Activated T-helper 1 cell treated with anti-CD3 and anti-CD28 coated beads, Interleukin-12 subunit alpha, Interleukin-12 subunit beta, Interleukin-2, Interleukin-4 antibody, amounts not matched to agents 30 ng/mL and 10 ng/mL and 1 ng/mL, durations not matched to agents 14 hours and 24 hours and 36 hours (primary cell): ENCODE measurements at places on chromosomes 11 and 22.

- peaks cover 39% of the 10 kb centered on the region for H3K4me1 ChIP-seq
- no peaks in the 10 kb centered on the region for H3K27me3 ChIP-seq
- no peak for DNase-seq
- no peak overlapping the region for H3K4me3 ChIP-seq
Measured at GRCh38 chr22:30947816-30948454, 20.6 kb downstream of the MORC2 start.

- H3K27ac ChIP-seq: no peak overlapping the region
- DNase-seq: no peak
- no peak overlapping the region for H3K4me3 ChIP-seq
- H3K27me3 ChIP-seq: peaks cover 3% of the 10 kb centered on the region
Measured at GRCh38 chr11:69435161-69435986, 46.1 kb upstream of the LINC01488 start.

GRCh38 chr22:37525073-37525745 is 6.0 kb upstream of the CARD10 start:
- H3K36me3 ChIP-seq: no peaks in the 10 kb centered on the region
- peaks cover 8% of the 10 kb centered on the region for H3K4me1 ChIP-seq
- peaks cover 32% of the 10 kb centered on the region for H3K27me3 ChIP-seq
- H3K27ac ChIP-seq: no peak overlapping the region
- no peak overlapping the region for H3K4me3 ChIP-seq

DNA sequence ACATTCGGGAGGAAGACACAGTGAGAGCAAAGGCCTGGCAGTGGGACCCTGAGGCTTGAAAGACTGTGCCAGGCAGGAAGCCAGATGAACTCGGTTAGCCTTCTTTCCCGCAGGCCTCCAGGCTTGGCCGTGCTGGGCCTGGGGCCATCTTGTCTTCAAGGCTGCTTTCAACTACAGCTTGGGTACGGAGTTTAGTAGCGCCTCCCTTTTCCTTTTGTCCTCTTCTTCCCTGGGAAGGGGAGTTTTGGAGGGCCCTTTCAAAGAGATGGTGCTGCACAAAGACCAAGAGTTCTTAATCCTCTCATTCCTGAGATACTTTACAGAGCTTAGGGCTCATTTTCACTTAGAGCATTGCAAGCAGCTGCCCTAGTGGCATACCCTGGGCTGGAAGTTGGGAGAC is 87.5 kb downstream of the TP53I11 start:
- H3K27ac ChIP-seq: no peak overlapping the region
- H3K36me3 ChIP-seq: no peaks in the 10 kb centered on the region
- H3K4me3 ChIP-seq: no peak overlapping the region
- DNase-seq: no peak

DNA sequence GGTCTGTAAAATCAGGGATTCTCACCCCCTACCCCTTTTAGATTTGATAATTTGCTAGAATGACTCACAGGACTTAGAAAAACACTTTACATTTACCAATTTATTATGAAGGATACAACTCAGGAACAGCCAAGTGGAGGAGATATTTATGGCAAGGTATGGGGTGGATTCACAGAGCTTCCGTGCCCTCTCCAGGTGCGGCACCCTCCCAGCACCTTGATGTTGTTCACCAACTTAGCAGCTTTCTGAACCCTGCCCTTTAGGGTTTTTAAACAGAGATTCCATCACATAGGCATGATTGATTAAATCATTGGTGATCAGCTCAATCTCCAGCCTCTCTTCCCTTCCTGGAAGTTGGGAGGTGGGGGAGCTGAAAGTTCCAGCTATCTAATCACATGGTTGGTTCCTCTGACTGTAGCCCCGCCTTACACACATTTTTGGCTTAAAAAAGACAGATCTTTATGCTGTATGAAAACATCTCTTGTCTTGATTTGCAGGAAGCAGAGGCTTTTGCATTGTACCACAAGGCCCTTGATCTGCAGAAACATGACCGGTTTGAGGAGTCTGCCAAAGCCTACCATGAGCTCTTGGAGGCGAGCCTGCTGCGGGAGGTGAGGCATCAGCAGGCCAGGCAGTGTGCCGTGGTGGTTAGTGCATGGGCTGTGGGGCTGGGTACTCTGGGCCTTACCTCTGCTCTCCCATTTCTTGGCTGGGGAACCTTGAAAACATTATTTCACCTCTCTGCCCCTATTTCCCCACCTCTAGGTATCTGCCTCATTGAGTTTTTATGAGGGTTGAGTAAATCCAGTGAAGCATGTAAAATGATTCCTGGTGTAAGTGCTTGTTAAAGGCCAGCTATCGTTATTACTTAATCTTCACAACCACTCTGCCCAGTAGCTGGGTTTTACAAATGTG is 27.0 kb downstream of the CABIN1 start:
- H3K4me3 ChIP-seq: no peak overlapping the region
- H3K27me3 ChIP-seq: no peaks in the 10 kb centered on the region
- DNase-seq: no peak
- H3K4me1 ChIP-seq: peaks cover 5% of the 10 kb centered on the region
- H3K36me3 ChIP-seq: peaks cover 39% of the 10 kb centered on the region

DNA sequence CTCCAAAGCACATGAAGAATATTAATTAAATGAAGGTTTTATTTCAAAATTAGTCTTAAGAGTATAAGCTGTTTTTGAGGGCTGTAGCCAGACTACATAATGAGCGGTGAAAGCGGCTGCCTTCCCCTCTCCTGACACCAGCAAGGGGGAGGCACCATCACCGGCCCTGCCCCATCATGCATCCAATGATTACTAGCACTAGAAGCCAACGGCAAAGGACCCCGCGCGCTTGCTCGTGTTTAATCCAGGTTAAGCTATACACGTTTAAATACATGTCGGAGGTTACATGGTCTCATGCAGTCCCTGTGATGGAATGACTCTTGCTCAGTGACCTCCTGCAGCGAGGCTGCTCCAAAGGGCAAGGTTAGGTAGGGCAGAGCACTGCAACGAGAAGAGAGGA is 50.3 kb downstream of the FEZ1 start:
- no peak overlapping the region for H3K4me3 ChIP-seq
- H3K36me3 ChIP-seq: no peaks in the 10 kb centered on the region
- H3K27me3 ChIP-seq: peaks cover 19% of the 10 kb centered on the region
- no peaks in the 10 kb centered on the region for H3K4me1 ChIP-seq
- H3K27ac ChIP-seq: no peak overlapping the region
- DNase-seq: no peak

GRCh38 chr11:117194267-117194666 is 4.9 kb upstream of the TAGLN start:
- no peak for DNase-seq
- H3K4me3 ChIP-seq: no peak overlapping the region
- peaks cover 10% of the 10 kb centered on the region for H3K36me3 ChIP-seq

GRCh38 chr11:66462010-66462409 is 4.7 kb upstream of the PELI3 start:
- H3K27ac ChIP-seq: no peak overlapping the region
- no peak for DNase-seq
- no peaks in the 10 kb centered on the region for H3K27me3 ChIP-seq
- H3K4me1 ChIP-seq: peaks cover 35% of the 10 kb centered on the region

- DNase-seq: no peak
- peak overlapping the region; percentile 19 for H3K27ac ChIP-seq
Measured at GRCh38 chr11:11952036-11952435, 56.4 kb downstream of the DKK3 start.

DNA sequence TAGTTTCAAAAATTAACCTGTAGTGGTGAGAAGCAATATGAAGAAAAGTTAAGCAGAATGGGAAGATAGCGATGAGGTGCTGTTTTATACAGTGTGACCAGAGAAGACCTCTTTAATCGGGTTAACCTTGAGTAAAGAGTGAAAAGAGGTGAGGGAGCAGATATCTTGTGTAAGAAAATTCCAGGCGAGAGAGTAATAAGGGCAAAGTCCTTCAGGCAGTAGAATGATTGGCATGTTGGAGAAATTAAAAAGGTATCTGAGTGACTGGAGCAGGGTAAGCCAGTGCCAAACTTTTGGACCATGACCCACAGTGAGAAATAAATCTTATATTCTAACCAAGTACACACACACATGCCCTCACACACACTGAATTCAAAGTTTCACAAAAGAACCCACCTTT is 374.7 kb upstream of the LARGE1 start:
- no peak overlapping the region for H3K27ac ChIP-seq
- H3K4me3 ChIP-seq: no peak overlapping the region
- H3K36me3 ChIP-seq: no peaks in the 10 kb centered on the region

DNA sequence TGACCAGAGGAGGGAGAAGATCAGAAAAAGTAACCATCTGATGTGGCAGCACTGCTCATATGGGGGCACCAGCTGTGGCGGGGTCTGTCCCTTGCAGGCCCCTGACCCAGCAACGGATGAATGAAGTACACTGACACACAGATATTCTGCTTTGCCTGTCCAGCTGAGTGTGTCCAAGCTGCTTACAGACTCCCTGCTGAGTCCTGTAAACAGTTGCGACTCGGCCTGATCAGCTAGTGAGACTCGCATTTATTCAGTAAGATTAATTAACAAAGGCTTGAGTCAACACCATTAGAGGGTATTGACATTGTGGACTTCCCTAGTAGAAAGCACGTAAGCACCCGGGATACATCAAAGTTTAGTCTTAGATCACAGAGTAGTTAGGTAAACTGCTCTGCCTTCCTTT is 15.3 kb upstream of the OR10D3 start:
- no peaks in the 10 kb centered on the region for H3K4me1 ChIP-seq
- no peak for DNase-seq
- H3K27ac ChIP-seq: no peak overlapping the region
- H3K27me3 ChIP-seq: peaks cover 8% of the 10 kb centered on the region
- H3K4me3 ChIP-seq: no peak overlapping the region

DNA sequence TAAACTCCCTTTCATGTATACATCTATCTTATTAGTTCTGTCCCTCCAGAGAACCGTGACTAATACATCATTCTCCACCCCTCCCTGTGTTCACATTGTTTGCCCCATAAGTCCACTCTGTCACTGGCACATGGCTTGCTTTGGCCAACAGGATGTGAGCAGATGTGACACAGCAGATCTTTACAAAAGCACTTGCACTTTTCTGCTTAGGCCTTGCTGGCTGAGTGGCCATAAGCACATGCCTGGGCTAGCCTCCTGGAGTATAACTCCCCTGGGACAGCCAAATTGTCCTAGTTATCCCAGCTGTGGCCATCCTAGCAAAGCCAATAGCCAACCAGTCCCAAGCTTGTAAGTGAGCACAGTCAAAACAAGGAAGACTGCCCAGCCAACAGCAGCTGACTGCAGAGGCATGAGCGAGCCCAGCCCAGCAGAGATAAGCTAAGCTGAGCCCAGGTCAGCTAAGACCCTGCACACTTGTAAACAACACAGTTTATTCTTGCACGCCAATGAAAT is 9.7 kb upstream of the RCN1 start:
- no peaks in the 10 kb centered on the region for H3K36me3 ChIP-seq
- peaks cover 11% of the 10 kb centered on the region for H3K27me3 ChIP-seq
- H3K4me3 ChIP-seq: no peak overlapping the region
- H3K27ac ChIP-seq: no peak overlapping the region

- H3K27ac ChIP-seq: no peak overlapping the region
- no peak for DNase-seq
- no peaks in the 10 kb centered on the region for H3K36me3 ChIP-seq
- peaks cover 5% of the 10 kb centered on the region for H3K4me1 ChIP-seq
- no peaks in the 10 kb centered on the region for H3K27me3 ChIP-seq
- H3K4me3 ChIP-seq: no peak overlapping the region
Measured at GRCh38 chr11:75308116-75308515, 43.3 kb downstream of the ARRB1 start.

DNA sequence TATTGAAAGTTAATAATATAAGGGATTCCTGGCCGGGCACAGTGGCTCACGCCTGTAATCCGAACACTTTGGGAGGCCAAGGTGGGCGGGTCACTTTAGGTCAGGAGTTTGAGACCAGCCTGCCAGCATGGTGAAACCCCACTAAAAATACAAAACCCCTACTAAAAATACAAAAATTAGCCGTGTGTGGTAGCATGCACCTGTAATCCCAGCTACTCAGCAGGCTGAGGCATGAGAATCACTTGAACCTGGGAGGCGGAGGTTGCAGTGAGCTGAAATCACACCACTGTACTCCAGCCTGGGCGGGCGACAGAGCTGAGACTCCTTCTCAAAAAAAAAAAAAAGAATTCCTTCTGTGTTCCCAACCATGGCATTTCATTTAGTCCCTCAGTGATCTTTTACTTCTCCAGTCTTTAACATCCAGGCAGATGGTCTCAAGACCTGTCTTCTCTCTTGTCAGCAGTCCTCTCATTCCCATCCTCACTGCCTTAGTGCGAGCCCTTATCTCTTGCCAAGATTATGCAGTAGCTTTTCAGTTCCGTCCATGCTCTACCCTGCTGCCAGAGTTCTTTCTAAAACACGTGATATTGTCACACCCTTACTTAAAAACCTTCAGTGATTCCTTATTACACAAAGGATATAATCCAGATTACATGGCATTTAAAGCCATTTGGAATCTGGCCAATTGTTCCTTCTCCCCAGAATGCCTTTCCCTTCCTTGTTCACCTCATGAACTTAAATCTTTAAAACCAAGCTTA is 17.9 kb downstream of the RTN3 start:
- H3K4me1 ChIP-seq: peaks cover 7% of the 10 kb centered on the region
- peaks cover 6% of the 10 kb centered on the region for H3K36me3 ChIP-seq
- no peak for DNase-seq
- no peaks in the 10 kb centered on the region for H3K27me3 ChIP-seq
- no peak overlapping the region for H3K27ac ChIP-seq

DNA sequence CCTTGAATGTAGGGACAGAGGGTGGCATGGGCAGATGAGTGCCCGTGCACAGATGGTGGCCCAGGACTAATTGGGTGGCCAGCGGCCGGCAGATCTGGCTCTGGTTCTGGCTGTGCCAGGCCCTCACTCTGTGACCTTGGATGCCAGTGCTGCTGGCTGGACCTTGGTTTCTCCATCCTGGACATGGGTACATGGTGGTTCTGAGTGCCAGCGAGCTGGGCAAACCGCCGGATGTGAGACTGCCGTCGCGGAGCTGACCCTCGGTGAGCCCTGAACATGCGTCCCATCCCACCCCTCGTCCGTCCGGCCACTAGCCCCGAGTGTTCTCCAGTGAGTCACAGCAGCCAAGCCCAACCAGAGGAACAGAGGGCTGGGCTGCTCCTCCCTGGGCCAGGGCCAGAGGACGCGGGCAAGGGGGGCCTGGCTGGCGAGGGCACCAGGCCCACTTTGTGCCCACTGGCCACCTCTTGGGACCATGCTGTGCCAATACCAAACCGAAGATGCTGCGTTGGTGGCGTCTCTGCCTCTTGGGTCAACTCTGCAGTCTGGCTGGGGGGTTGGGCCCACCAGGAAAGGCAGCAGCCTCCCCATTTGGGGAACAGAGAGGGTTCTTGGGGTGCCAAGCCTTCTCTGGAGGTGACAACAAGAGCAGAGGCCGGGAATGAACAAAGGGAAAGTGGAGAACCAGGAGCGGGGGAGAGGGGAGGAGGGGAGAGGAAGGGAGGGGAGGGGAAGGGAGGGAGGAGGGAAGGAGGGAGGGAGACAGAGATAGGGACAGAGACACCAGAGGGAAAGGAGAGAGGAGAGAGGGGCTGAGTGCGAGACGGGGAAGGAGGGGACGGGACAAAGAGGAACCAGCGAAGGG is 10.7 kb downstream of the LSP1 start:
- H3K4me1 ChIP-seq: no peaks in the 10 kb centered on the region
- no peak for DNase-seq
- H3K27ac ChIP-seq: no peak overlapping the region
- H3K27me3 ChIP-seq: no peaks in the 10 kb centered on the region
- H3K4me3 ChIP-seq: no peak overlapping the region
- H3K36me3 ChIP-seq: peaks cover 3% of the 10 kb centered on the region

GRCh38 chr11:25755918-25756584 is 575.9 kb upstream of the ANO3 start:
- no peaks in the 10 kb centered on the region for H3K4me1 ChIP-seq
- no peak overlapping the region for H3K4me3 ChIP-seq
- no peaks in the 10 kb centered on the region for H3K27me3 ChIP-seq
- DNase-seq: no peak

GRCh38 chr22:25751174-25751581 is 9.2 kb downstream of the MYO18B start:
- peak overlapping the region; percentile 99 for H3K27ac ChIP-seq
- no peak for DNase-seq
- no peaks in the 10 kb centered on the region for H3K27me3 ChIP-seq
